ENCODE measurements at places on chromosomes 2 and 18.

DNA sequence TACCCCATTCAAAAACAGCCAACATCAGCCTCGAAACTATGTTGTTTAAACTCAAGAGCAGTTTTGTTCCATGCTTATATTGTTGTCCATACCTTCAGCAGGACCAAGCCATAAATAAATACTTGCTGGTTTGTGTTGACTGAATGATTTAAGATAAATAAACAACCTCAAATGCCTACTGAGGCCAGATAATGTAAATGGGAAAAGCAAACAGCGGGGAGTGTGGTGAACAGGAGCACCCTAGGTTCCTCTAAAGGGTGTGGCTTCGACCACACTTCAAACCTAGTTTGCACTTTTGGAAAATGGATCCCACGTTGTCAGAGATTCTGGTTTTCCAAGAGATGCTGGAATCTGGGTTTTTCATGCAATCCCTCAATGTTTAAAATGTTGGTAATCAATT is 1.7 kb upstream of the PMAIP1 start:
- no peak for DNase-seq

DNA sequence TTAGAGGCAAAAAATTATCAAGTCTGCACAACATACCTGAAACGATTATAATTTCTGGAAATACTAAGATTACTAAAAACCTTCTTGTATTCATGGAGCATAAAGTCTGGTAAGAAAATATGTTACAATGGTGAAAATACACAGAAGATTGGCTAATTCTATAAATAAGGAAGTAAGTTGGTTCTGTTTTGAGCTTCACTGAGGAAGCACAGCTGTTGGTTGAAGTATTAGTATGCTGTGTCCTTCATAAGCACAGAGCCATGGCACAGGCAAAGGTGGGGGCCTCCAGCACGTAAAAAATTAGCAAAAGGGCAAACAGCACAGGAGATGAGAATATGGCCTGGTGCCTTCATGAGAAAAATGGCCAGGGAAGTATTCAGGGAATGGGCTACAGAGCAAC is 40.4 kb upstream of the ANKRD62 start:
- DNase-seq, result no peak

DNA sequence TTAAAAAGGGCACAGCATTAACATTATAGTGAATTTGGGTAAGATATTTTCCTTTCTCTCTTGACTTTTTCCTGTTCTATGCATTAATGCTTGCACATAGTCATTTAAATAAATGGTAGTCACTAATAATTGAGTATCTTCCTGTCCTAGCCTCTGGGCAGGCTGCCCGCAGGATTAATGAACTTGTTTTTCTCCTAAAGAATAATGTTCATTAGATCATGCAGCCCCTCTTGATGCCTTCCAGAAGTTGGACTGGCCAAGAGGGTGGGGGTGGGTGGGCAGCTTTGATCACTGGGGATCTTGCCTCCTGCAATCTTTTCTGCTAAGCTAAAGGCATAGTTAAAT is 514.5 kb upstream of the CDH2 start:
- DNase-seq, result no peak

- no peak for DNase-seq
Observed at GRCh38 chr2:170576296-170576695, 138.8 kb upstream of the SP5 start.

- no peak for DNase-seq
Observed at GRCh38 chr2:181910028-181910831, 18.7 kb downstream of the ITPRID2 start.

All from fibroblast of skin of left quadriceps (primary cell).